Right atrium auricular region (tissue), 2 donors: ENCODE measurements at places on chromosomes 11 and 22.

DNA sequence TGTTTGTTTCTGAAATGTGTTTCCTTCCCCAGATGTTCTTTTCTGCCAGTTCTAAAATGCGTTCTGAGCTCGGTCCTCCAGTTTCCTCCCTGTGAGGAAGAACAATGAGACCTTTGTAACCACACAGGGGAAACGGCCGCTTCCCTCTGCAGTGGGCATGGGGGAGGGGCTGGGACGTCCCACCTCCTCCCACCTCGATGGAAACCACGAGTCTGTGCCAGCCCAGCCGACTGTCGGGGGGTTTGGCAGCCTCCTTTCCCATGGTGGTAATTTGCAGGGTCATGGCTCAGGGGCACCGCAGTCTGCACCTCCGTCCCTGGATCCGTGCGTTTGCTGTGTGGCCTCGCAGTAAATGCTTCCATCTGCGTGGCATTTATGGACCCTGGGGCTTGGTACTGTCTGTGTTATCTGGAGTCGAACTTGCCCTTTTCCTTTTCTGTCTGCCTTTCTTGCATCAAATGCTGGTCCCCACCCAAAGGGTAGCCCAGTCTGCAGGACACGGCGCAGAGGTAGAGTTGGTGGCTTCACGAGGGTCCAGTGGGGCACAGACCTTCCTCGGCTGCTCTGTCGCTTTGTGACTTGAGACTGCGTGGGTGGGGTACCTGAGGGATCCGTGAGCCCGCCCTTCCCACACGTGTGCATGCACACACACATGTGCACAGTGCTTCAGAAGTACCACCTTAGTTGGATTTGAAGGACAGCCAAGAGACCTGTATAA lies 16.1 kb downstream of the LRP5 start:
- DNase-seq = no peak

DNA sequence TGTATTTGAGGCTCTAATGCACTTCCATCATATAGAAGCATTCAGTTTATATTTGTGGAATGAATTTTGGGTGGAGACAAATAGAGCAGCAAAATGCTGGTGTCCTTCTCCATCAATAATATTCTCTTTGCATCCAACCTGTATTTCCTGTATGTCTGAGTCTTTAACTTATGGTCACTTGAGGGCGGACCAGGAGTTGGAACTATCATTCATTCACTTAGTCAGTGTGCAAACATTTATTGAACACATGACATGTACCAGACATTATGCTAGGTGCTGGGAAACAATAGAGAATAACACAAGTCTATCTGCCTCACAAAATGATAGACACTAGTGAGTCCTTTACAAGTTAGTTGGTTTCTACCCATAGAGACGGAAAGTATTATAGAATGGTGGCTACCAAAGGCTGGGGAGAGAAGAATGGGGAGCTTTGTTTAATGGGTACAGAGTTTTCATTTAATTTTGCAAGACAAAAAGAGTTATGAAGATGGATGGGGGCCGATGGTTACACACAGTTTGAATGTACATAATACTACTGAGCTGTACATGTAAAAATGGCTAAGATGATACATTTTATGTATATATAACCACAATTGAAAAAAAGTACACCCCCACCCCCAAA lies 4.6 kb upstream of the TMEM123 start:
- DNase-seq = no peak

GRCh38 chr11:45676522-45677095 lies 11.2 kb upstream of the CHST1 start:
- no peak for DNase-seq

DNA sequence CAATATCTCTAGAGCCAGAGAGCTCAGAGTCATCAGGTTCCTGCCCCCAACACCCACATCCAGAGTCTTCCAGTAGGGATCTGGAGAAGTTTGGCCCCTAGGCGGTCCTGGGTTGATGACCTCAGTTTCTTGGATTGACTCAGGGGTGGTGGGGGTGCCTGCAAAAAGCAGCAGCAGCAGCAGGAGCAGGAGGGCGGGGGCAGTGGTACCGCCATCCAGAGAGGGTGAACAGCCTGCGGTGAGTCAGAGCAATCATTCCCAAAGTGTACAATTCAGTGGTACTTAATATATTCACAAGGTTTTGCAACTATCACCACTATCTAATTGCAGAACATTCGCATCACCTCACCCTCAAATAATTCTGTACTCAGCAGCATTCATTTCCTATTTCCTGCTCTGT lies 9.9 kb upstream of the SEC14L3 start:
- no peak for DNase-seq

GRCh38 chr11:14645985-14646900 lies 2.6 kb downstream of the PDE3B start:
- DNase-seq = no peak

- no peak for DNase-seq
Measured at GRCh38 chr11:76872959-76873827, 12.5 kb downstream of the ACER3 start.

DNA sequence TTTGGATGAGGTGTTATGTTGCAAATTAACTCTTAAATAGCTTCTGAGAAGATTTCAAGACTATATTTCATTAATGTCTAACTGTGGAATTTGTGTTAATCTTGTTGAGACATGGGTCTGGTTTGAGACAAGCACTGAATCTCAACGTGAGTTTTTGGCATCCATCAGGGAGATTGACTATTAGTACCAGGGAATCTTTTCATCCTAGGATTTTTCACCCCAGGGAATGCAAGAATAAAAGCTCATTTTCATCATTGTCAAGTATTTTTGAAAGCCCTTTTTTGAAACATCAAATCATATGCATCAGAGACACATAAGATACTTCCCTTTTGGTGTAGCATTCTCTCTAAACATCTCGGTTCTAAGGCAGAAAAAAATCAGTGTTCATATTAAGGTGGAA lies 19.5 kb downstream of the OR5T2 start:
- DNase-seq = no peak

GRCh38 chr11:134905928-134906327 lies 493.9 kb upstream of the B3GAT1 start:
- no peak for DNase-seq

DNA sequence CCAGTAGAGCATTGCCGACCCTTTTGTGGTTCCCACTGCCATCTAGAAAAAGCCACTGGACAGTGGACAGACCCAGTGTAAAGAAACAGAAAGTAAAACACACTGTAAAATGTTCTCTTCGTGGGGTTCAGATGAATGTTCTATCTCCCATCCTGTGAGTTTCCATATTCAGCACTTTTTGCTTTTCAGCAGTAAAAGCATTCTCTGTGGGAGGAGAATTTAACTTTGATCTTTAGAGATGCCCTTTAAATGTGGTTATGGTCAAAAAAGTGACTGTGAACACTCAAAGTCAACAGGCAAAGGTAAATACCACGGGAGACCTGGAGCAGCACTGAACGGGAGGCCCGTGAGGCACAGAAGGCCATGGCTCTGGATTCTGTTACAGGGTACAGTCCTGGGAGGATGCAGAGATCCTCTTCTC lies 53.9 kb downstream of the FLI1 start:
- no peak for DNase-seq

DNA sequence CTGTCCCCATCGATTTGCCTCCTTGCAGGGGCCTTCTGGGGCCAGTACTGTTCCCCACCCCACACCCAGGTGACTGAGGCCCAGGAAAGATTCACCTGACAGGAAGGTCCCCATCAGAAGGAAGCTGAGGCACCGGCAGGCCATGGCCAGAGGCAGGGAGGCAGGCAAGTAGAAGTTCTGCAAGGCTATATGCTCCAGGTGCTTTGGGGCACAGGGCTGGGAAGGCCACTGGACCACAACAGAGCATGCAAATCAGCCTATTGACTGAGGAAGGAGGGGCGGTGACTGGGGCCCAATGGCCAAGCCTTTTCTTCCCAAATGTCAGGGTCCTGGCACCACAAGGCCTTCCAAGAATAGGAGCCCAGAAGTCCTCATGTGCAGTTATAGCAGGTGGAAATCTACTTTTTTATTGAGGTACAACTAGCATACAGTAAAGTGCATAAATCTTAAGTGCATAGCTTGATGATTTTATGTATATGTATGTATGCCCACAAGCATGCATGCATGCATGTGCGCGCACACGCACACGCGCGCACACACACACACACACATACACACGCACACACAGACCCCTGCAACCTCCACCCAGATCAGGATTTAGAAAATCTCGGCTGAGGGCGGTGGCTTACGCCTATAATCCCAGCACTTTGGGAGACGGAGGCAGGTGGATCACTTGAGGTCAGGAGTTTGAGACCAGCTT lies at the start of gene VPREB3:
Gene VPREB3, minus strand, starts transcription at position 206 of the 700 bp plus-strand sequence. Its CDS starts 62 bp downstream, at position 144.
- no peak for DNase-seq

DNA sequence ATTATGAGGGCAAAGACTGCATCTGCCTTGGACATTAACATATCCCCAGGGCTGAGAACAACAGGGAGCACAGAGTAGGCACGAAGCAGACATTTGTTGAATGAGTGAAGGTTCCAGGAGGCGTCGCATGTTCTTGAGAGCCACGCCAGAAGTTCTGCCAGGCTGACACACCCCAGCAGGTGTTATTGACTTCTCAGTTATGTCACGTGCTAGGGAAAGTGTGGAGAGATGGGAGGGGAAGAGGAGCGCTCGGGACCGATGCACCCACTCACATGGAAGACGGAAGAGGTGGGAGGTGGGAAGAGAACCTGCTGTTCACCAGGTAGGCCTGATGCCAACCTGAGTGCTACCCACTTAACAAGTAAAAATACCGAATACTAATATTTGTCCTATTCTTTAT lies 232.8 kb downstream of the LARGE1 start:
- DNase-seq = no peak
